ENCODE measurements at places on chromosomes 1 and 21.

DNA sequence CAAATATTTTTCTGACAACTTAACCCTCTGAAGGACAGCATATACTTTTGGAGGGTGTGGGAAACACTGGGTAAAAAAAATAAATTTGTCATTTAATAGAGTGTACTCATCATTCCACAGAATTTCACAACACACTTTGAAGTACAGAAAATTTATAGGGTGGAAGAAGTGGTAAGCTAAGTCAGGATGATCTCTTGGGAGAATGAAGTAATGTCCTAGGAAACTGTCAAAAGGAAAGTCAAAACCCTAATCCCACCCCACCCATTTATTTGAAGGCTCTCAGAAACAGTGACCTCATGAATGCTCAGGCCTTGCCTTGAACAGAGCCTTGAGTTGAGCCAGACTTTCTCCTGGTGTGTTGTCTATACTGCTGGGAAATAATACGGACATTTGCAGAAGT is 7.3 kb upstream of the UAP1 start:
- DNase-seq = no peak

- no peak for DNase-seq
Measured at GRCh38 chr1:13759072-13759471, 59.1 kb downstream of the PRDM2 start.

DNA sequence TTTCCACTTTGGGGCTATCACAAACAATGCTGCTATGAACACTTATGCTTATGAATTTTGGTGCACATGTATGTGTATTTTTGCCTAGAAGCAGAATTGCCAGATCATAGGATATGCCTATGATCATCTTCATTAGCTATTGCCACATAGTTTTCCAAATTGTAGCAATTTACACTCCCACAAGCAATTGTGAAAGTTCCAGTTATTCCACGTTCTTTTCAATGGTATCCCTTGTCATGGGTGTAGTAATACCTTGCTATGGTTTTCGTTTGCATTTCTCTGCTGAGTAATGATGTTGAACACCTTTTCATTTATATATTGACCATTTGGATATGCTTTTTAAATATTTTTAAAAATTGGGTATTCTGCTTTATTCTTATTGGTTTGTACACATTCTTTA is 82.6 kb downstream of the MTR start:
- DNase-seq = no peak

- no peak for DNase-seq
Measured at GRCh38 chr1:37094302-37094701, 60.0 kb upstream of the GRIK3 start.

GRCh38 chr1:178308438-178308837 is 188.3 kb downstream of the CLEC20A start:
- DNase-seq = no peak

DNA sequence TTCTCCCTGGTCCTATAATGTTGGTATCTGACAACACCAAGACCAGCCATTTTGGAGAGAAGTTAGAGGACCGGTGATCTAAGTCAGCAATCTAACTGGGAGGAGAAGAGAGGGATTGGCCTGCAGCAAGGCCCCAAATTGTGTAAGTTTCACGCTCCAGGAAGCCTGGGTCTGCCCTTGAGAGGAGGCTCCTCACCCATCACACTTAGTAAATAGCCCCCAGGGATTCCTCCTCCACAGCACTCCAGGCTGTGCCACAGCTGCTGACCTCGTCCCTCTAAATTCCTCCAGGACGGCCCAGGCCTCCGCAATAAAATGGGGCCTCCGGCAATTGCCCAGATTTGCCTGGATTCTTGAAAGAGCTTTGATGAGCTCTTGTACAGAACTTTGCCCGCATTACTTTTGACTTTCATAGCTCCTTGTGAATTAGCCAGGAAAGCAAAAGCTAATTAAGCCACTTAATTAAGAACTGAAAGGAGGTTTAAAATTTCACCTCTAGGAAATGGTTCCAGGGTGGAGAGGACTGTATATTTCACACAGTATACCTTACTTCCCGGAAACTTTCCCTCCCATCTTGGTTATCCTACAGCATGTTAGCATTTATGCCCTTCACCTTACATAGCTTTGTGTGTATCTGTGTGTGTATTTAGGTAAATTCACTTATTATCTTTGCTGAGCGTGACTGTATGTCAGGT is 90.5 kb downstream of the LAMC2 start:
- DNase-seq = no peak

- no peak for DNase-seq
Measured at GRCh38 chr1:15500184-15501178, 23.5 kb downstream of the CASP9 start.

DNA sequence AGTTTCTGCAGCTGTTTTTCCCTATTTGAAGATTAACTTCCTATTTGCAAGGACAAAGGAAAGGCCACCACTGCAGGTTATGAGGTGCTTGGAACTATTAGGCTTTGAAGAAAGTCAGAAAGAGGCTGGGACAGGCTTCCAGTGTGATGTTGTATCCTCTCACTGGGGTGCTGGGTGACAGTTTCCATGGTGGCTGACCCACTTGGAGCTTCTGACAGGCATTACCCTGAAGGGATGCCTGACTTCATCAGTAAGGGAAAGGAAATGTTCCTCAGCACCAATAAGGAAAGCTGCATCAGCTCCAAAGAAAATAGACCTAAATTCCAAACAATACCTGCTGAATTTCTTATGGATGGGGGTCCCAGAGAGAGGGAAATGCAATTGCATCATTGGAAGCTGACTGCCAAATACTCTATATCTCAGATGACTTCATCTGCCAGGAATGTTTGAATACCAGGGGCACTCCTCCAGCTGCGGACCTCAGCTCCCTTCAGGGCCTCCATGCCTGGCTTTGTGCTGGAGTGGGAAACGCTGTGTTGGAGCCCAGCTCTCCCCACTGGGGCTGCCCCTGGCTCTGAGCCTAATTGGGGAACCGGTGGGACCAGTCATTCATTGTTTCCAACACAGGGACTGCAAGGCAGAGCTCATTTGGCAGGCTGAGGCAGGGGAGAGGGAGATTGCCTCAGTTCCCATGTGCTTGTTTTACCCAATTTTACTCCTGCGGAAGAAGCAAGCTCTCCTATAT is 76.6 kb downstream of the RGL1 start:
- peak; percentile 81 for DNase-seq

GRCh38 chr1:56566061-56566744 is 13.2 kb downstream of the PLPP3 start:
- no peak for DNase-seq

DNA sequence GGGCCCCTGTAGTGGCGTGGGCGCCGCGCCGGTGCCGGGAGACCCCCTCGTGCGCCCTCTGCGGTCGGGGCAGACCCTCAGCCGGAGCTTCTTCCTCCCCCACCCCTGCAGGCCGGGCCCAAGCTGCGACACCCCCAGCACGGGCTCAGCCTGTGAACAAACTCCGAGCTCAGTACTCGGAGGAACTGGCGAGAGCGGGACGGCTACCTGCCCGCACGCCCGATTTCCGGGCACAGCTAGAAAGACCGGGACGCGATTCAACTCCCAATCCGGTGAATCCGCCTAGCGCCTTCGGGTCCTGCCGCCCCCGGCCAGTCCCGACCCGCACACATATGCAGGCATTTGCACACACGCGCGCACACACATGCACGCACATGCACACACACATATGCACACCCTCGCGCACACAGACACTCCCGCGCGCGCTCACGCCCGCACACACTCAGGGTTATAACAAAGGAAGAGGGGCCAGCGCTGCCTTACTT is 580 bp upstream of the BLACAT1 start:
- no peak for DNase-seq

DNA sequence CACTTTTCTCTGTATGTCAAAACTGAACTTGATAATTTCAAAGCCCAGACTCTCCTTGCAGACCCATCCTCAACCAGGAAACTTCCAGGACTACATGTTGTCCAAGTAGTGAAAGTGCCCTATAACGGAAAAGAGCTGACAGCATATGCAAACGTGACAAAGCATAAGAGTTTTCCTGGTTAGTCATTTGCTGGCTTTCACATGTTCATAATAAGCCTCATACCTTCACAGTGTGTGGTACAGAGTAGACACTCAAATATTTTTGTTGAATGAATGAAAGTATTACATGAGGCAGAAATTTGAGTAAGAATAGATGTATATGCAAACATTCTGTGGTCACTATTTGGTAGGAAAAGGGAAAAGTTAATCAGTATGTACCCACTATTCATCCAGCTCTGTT is 473.3 kb downstream of the MRPL39 start:
- no peak for DNase-seq

- DNase-seq = no peak
Measured at GRCh38 chr1:159803956-159804689, 2.0 kb downstream of the FCRL6 start.

- no peak for DNase-seq
Measured at GRCh38 chr1:64074767-64075166, 128.7 kb upstream of the UBE2U start.

DNA sequence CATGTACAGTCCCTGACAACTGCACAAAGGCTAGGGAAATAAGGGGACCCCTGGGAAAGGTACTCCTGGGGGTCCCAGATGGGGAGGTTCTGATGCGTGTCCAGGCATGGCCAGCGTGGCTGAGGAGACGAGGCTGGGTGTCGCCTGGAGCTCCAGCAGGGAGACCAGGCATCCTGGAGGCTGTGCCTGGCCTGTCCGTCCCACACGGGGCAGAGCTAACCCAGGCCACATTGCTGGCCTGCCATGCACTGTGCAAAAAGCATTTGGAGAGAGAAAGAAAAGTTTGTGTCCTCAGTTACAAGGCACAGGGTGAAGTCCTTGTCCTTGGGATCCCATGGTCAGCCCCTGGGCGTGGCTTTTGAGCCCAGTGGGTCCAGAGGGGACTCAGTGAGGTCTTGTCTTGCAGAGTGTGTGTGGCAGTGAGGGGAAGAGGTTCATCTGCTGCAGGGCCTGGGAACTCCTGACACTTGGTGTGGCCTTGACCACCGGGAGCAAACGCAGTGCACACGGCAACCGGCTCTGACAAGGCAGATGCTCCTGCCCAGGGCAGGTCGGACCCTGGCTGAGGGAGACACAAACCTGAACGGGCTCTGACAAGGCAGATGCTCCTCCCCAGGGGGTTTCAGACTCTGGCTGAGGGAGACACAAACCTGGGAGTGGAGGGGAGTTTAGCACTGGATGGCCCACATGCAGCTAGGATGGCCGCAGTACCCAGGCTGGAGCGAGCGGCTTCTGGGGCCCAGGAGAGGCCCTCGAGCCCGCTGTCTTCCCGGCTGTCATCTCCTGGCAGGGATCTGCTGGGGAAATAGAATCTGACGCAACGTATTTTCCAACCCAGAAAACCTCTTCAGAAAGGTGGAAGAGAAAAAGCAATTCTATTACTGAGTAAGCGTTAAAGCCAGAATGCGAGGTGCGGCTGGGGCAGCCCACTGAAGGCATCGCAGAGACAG is 37.3 kb upstream of the COL18A1 start:
- DNase-seq = no peak

DNA sequence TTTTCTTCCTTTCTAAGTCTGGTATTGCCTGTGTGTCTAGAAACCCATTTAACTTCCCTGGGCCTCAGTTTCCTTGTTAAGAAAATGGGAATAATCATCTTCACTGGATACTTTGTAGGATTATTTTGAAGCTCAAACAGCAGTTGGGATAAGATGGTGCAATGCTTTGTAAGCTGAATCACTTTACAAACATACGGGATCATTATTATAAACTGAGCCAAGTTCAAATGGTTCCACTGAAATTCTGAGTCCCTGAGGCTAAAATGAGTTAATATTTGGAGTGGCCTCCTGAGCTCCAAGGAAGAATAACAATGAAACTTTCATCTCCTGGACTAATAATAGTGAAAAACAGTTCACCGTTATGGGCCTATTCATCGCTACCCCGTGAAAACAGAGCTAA is 388.0 kb downstream of the PLPP3 start:
- DNase-seq = no peak

GRCh38 chr1:3453891-3454810 is at the start of gene ARHGEF16:
Gene ARHGEF16, plus strand, starts transcription at chr1:3454665. Its CDS starts 8,420 bp downstream, at chr1:3463085.
- DNase-seq = peak; percentile 77

- no peak for DNase-seq
Measured at GRCh38 chr1:844472-845026, 79.2 kb upstream of the SAMD11 start.

DNA sequence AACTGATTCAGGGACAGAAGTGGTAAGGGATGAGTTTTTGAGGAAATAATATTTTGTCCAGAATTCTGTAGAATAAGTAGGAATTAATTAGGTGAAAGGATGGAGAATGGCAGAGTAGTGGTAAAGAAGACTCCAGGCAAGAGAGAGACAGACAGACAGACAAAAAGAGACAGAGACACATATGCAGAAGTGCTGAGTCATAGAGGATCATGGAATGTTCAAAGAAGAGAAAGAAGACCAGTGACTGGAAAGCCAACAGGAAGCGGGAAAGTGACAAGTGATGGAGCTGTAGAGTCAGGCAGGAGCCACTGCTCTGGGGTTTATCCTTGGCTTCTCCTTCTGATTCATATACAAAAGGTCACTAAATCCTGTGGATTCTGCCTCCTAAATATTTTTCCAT is 85.9 kb downstream of the UROD start:
- DNase-seq = no peak

DNA sequence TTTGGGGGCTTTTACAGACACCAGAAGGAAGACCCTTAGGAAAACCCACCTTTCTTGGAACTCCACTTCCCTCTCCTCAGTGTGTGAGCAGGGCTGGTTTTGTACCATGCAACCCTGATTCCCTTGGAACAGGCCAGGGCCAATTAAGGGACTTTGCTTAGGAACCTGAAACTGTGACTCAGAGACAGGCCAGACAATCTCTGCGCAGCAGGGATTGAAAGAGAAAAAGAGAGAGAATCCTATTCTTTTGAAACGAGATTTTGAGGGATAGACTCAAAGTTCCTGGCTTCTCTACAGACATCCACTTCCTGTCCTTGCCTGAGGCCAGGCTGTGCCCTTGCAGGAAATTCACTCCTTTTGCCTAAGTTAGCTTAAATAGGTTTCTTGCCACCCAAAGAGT is 23.1 kb upstream of the C1orf198 start:
- no peak for DNase-seq

DNA sequence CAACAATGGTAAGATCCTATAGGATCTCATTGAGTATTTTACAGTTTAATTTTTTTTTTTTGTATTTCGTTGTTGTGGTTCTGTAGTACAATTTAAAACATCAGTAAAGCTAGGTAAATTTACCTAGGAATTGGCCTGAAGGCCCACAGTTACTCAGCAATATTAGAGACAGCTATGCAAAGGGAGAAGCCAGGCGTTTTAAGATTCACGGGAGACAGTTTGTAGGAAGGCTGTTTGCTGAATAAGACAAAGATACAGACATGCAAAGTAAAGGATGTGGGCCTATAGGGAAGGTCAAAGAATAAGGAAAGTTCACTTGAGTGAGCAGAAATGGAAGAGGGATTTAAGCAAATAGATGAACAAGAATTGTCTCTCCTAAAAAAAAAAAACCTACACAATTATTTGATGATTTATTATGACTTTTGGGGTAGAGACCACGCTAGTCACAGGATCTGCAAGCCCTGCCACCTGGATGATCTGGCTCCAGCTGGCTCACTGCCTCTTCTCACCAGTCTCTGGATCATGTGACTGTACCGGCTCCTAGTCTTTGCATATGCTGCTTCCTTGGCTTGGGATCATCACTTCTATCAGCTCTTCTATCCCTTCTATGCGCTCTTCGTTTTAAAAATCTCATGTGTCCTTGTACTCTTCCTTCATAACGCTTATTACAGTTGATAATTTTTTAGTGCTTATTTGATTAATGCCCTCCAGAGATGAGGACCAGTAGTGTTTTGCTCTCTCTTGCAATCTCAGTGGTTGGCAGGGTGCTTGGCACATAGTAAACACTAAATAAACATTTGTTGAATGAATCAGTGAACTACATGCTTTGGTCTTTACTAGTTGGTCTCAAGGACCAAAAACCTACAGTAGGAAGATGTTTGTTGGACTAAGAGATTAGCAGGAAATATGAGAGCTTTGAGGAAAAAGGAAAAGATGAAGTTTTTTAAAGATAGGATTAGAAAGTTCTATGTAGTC is 14.1 kb downstream of the DYRK1A start:
- DNase-seq = peak; percentile 56

- no peak for DNase-seq
Measured at GRCh38 chr1:8739377-8739776, 78.1 kb downstream of the RERE start.

Data from testis (tissue), 5 donors.